ENCODE measurements at places on chromosomes 1 and 21. TPM values are rescaled to one million over a fixed set of nuclear protein-coding genes. Genes with fewer than 3 reads are reported as not detected.

HENMT1 gene
- 17.2 TPM for total RNA-seq

ENAH gene
- 78.0 TPM for total RNA-seq

ZP4 gene
- not detected for total RNA-seq

ATAD3C gene
- not detected for total RNA-seq

SV2A gene
- 63.2 TPM for total RNA-seq

LENEP gene
- total RNA-seq: 1.5 TPM

APOBEC4 gene
- not detected for total RNA-seq

TSPEAR gene
- total RNA-seq: 0.09 TPM

LCE3A gene
- total RNA-seq: not detected

NUDT4B gene
- total RNA-seq: 4.3 TPM

FHAD1 gene
- total RNA-seq: 2.4 TPM

IVL gene
- total RNA-seq: not detected

MANEAL gene
- total RNA-seq: 23.2 TPM

ACTA1 gene
- total RNA-seq: 2.1 TPM

OVAAL gene
- not detected for total RNA-seq

SYT2 gene
- 13.2 TPM for total RNA-seq

NKAIN1 gene
- 30.8 TPM for total RNA-seq

INSRR gene
- total RNA-seq: 0.36 TPM

DAB1 gene
- total RNA-seq: 71.6 TPM

ADAM30 gene
- not detected for total RNA-seq

CFAP410 gene
- 9.3 TPM for total RNA-seq

FBXO28 gene
- total RNA-seq: 42.8 TPM

NBPF10 gene
- 2.9 TPM for total RNA-seq

PARK7 gene
- 80.4 TPM for total RNA-seq

GUCA2A gene
- total RNA-seq: not detected

RXFP4 gene
- total RNA-seq: not detected

RHBDL2 gene
- 0.18 TPM for total RNA-seq

ADCY10 gene
- total RNA-seq: 0.27 TPM

COL18A1 gene
- total RNA-seq: 25.2 TPM

MX1 gene
- 8.2 TPM for total RNA-seq

ARHGEF16 gene
- total RNA-seq: 0.45 TPM

VTCN1 gene
- total RNA-seq: 0.36 TPM

C4BPA gene
- not detected for total RNA-seq

TNFSF4 gene
- total RNA-seq: 2.3 TPM

SLC6A17 gene
- 11.5 TPM for total RNA-seq
